Colonic mucosa (tissue), 4 donors: ENCODE measurements at places on chromosomes 2 and 18. TPM values are rescaled to one million over a fixed set of nuclear protein-coding genes. Genes with fewer than 3 reads are reported as not detected.

MBP gene
- 43.0 TPM for total RNA-seq

FOXI3 gene
- not detected for total RNA-seq

DNA sequence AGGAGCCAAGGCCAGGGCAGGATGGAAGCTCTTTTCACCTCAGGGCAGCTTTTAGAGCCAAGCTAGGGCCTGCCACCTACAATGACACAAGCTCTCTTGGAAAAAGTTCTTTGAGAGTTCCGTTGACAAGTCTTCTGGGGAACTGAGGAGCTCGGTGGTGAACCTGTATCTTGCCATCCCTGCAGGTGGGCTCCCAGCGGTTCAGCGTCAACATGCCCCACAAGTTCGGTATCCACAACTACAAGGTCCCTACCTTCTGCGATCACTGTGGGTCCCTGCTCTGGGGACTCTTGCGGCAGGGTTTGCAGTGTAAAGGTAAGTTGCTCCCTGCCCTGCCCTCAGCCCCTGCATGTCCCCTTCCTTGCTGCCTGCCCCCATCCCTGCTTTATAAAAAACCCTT lies 312.8 kb upstream of the EPAS1 start:
- no peak for DNase-seq

DNA sequence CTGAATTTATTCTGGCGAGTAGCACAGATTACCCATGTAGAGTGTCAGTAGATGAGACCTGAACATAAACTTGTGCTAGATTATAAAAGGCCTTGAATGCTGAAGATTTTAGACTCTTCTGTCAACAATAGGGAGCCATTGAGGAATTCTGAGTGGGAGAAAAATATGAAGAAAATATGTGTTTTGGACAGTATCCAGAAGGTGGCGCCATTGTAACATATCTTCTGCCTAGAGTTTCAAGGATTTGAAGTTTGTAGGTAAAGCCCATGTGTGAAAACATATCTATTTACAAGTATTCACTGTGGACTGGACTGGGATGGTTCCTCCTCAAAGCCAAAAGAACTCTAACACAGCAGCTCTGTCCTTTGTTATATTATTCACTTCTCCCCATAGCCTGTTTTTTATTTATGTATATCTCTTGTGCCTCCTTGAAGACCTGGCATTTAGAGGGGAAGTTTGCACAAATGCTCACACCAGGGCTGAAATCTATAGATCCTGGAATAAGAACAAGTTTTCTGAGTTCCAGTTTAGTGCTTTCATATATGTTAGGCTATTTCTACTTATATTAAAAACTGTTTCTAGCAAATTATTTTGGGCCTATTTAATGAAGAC lies 124.9 kb downstream of the RDH14 start:
- peak; percentile 42 for DNase-seq

GRCh38 chr2:120436460-120436739 lies 90.5 kb downstream of the INHBB start:
- peak; percentile 13 for DNase-seq

DNA sequence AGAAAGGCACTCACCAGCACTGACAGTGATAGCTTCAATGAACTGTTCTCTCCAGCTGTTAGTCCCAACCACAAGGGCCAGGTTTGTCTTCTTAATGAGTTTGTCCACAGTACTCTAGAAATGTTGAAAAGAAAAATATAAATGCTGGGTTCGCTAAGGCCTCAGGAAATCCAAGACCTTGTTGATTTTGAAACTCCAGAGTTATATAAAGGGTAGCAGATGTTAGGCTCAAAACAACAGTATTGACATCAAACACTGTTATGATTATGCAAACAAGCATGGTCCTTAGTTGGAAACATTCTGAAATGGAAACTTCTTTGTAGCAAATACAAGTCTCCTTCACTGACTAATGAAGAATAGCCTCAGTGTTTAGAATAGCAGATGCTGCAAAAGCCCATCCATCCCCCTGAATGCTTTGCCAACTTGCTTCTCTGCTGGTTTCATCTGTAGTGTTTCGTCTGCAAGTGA lies 291.1 kb downstream of the SLC8A1 start:
- no peak for DNase-seq

GRCh38 chr2:60556576-60557485 lies 3.4 kb upstream of the BCL11A start:
- peak; percentile 54 for DNase-seq

DNA sequence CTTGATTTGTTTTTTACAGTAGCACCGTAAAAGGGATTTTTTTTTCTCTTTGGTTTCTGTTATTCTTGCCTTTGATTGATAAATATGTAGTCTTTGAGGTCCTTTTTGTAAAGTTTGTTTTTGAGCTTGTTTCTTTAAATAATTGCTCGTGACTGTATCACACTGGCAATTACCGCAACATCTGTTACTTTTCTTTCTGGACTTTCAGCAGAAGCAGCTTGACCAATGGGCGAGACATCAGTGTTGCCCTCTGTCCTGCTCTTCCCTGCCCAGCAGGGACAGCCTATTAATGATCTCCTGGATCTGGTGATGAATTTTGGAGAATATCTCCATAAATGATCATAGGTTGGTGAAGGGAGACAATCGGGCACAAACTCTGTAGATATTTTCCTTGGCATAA lies 74.9 kb downstream of the TDRD15 start:
- DNase-seq, result no peak

GRCh38 chr18:58132595-58133261 lies 88.7 kb downstream of the NEDD4L start:
- no peak for DNase-seq
